ENCODE measurements at places on chromosomes 1 and 21.

- no peak for DNase-seq
Measured at GRCh38 chr21:42840411-42841155, 38.8 kb downstream of the WDR4 start.

DNA sequence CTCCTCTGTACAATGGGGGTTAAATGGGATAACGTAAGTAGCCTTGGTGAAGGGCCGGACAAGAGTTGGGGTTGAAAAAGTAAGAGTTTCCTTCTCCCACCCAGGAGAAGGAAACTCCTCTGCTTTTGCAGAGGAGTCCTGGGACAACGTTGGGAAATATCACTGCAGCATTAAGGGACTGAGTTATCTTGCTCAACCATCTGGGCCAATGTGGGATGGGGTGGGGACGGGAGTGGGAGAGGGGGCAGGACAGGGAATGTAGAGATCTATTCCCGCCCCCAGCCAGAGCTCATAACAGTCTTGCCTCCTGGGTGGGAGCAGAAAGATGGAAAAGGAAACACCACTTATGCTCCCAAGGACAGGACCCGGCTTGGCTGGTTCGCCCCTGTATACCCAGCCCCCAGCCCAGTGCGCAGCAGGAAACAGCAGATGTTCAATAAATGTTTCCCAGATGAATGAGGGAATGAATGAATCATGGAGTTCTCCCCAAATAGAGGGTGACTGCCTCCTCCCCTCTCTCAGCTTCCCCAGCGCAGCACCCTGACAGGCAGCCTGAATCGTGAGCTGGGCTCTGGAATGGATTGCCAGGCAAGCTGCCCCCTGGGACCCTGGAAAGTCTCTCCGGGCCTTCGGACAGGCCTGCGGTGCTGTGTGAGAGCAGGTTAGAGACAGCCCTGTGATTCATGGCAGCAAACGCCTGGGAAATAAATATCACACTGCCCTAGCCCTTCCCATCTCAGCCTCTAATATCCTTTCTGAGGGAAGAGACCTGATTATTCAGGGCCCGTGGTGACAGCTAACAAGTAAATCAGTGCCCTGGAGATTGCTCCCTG, 24.8 kb downstream of the FBXO2 start:
- no peak for DNase-seq

DNA sequence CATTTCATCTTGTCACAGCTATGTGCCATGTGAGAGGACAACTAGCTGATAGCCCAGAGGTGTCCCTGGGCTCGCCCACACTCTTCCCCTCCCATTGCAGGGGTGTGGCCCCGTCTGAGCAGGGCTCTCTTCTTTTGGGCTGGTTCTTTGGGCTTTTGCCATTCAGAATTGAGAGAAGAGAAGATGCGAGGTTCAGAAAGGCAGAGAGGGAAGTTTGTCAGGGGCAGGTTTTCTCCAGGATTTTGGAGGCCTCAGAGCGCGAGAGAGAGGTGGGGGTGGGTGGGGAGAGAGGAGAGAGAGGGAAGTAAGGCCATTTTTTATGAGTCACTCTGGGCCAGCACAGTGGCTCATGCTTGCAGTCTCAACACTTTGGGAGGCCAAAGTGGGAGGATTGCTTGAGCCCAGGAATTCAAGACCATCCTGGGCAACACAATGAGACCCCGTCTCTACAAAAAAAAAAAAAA, 5.2 kb downstream of the IFI6 start:
- DNase-seq = no peak

- DNase-seq = no peak
Measured at GRCh38 chr1:10082785-10083479, 50.2 kb downstream of the UBE4B start.

DNA sequence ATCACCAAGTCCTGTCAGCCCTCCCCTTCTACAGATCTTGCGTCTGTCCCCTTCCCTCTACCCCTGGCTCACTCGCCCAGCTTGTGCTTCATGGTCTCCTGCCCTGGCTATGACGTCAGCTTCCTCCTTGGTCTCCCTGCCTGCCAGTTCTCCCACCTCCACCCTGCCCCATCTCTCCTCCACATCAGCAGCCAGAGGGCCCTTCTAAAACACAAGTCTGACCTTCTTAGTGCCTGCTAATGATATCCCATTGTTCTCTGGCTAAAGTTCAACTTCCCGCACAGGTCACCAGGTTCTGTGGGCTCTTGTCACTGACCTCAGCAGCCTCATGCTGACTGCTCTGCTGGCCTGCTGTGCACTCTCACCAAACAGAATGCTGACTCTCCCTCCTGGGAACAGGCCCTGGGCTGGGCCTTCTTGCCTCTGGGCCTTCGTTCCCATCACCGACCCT, 24.7 kb upstream of the MYCL start:
- DNase-seq = no peak

GRCh38 chr1:18137759-18138345, 30.3 kb downstream of the IGSF21 start:
- DNase-seq = no peak

DNA sequence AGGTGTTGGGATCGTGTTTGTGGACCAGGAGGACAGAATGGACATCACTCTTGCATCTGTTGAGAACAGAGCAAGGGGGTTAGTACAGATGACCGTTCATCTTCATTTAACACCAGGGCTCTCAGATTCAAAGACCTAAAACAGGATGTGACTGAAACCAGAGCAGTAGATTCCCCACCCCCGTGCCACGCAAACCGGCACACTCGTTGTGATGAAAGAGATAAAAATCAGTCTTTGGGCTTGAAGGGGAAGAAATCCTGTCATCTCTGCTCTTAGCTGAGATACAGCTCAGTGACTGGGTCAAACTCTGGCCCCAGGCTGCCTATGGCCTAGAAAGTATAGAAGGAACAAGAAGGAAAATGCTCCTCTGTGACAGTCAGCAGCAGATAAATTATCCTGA, 146.2 kb upstream of the KRTAP19-8 start:
- peak; percentile 55 for DNase-seq

DNA sequence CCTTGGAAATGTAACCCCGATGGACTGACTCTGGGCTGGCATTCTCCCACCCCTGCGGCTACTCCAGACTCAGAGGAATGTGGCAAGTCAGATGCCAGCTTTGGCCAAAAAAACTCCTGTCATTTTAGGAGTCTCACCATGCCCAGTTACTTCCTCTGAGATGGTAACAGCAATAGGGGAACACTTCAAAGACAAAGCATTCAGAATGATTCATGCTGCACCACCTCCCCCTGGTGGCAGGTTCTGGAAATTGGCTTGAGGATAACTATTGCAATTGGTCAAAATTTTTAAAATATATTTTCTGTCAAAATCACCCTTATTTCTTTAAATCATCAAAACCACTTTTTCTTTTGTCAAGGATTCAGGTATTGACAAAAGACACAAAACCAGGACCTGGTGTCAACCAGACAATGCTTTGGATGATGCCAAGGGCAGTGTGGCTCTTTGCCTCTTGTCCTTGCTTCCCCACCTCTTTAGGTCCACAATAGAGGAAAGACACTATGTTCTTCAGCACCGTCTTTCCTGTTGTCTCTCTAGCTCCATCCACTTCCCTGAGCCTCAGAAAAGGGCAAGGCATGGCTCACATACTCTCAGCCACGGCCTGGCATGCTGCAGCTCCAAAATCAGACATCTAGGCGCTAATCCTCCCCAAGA, 9.9 kb upstream of the CDCA8 start:
- peak; percentile 62 for DNase-seq

GRCh38 chr1:30912224-30912623, 3.7 kb upstream of the SDC3 start:
- no peak for DNase-seq

GRCh38 chr1:167094690-167095089, 815 bp downstream of the STYXL2 start:
- DNase-seq = no peak

- no peak for DNase-seq
Measured at GRCh38 chr21:42652527-42653230, 742 bp upstream of the PDE9A start.

DNA sequence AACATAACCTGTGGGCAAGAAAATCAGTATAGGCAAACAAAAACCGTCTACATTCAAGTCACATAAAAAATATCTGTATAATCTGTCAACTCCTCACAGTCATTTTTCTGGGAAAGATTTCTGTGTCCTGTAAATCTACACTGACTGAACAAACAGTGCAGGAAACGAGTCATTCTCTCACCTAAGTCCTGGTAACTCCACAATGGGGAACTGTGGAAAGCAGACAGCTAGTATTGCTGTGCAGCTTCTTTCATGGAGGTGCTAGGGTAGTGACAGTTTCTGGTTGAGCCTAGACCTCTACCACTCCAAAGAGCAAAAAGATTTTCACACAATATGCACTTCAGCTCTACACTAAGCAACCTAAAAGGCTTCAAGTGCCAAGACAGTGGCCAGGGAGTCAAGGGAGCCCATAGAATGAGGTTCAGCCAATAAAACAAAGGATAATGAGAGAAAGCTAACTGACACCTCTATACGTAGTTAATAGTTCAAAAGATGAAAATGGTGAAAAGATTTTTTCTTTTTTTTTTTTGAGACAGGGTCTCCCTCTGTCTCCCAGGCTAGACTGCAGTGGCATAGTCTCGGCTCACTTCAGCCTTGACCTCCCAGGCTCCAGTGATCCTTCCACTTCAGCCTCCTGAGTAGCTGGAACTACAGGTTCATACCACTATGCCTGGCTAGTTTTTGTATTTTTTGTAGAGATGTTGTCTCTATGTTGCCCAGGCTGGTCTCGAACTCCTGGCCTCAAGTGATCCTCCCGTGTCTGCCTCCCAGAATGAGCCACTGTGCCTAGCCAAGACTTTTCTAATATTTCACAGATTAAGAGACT, 5.5 kb downstream of the PTP4A2 start:
- DNase-seq = no peak

DNA sequence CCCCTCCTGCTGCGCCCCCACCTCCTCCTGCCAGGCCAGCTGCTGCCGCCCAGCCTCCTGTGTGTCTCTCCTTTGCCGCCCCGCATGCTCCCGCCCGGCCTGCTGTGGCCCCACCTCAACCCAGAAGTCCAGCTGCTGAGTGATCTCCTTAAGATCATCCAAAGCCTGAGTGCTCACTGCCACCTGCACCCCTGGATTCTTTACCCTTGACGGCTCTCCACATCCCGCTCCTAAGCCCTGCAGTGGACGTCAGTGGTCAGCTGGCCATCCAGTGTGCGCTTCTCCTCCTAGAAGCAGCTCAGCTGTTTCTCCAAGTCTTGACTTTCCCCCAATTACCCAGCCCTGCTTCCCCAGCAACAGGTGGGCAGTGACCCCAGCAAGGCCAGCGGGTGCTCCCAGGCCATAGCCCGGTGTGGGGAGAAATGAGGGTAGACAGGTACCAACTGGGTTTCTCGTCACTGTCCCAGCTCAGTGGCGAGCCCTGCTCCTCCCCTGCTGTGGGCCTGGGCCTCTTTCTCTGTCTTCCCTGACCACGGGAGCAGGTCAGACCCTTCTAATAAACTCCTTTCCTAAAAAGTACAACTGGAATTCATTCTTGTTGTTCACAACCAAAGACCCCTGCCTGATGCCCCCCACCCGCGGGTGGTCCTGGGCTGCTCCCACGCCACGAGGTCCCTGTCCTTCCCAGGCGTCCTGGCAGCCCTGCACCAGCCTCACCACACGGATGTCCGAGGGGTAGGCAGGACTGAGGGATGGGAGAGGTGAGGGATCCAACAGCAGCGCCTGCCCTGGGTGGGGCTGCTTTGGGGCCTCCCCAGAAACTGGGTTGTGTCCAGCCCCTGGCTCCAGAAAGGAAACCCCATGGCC, 1.4 kb downstream of the KRTAP10-7 start:
- DNase-seq = no peak

DNA sequence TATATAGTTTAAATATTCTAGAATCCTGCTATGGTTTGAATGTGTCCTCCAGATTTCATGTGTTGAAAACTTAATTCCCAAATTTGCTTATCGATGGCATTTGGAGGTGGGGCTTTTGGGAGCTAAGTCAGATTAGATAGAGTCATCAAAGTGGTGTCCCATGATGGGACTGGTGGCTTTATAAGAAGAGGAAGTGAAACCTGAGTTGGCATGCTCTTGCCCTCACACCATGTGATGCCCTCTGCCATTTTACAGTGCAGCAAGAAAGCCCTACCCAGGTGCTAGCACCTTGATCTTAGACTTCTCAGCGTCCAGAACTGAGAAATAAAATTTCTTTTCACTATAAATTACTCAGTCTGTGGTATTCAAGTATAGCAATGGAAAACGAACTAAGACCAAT, 111.3 kb downstream of the TGFB2 start:
- DNase-seq = no peak

GRCh38 chr1:84735483-84735882, 45.2 kb upstream of the SSX2IP start:
- DNase-seq = no peak

- no peak for DNase-seq
Measured at GRCh38 chr1:245762396-245762910, 607.7 kb downstream of the KIF26B start.

GRCh38 chr1:54475357-54475881, 69.2 kb upstream of the SSBP3 start:
- DNase-seq = no peak

- DNase-seq = no peak
Measured at GRCh38 chr1:212188599-212189351, 96.4 kb upstream of the PPP2R5A start.

- no peak for DNase-seq
Measured at GRCh38 chr1:81179242-81179641, 621.5 kb upstream of the ADGRL2 start.

DNA sequence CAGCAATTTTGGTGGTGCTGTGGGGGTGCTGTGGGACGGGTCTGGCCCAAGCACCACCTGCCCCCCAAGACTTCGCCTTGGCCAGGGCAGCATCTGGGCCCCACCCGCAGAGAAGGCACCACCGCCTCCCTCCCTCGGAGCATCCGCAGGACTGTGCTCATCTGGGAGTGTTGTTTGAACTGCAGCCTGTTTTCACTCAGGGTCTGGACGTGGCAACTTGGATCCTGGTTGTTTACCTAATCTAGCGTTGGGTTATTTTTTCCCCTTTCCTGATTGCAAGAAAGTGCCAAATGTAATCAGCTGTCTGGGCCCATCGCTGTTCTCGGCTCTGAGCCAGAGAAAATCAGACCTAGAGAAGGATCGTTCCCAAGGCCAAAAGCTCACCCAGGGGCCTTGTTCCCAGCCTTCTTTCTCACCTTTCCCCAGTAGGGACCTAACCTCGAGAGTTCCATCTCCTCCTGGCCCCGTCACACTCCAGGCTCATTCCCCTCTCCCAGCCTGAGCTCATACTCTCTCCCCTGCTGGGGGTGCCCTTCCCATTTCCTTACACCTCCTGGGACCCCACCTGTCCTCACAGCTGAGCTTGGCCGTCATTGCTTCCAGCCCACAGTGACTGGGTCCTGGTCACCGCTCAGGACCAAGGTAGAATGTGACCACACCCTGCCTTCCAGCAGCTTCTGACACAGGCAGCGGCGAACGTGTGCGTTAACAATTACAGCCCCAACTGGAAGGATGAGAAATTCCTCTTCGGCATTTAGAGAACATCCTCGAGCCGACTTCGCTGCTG, 72.0 kb upstream of the FAM20B start:
- no peak for DNase-seq

All from activated CD4-positive, alpha-beta T cell treated with anti-CD3 and anti-CD28 coated beads, Interleukin-2, amount 50 U/mL, for 24 hours (primary cell).